ENCODE measurements at places on chromosomes 2 and 18. TPM values are rescaled to one million over a fixed set of nuclear protein-coding genes. Genes with fewer than 3 reads are reported as not detected.

TRIM43 gene
- not detected for polyA plus RNA-seq

MC5R gene
- not detected for polyA plus RNA-seq

SLC9A4 gene
- 10.3 TPM for polyA plus RNA-seq

ANKRD30B gene
- polyA plus RNA-seq = not detected

IGFBP5 gene
- polyA plus RNA-seq = 362 TPM

TGFA gene
- polyA plus RNA-seq = 8.3 TPM

ATP9B gene
- polyA plus RNA-seq = 10.0 TPM

KCTD1 gene
- 48.5 TPM for polyA plus RNA-seq

CCDC150 gene
- polyA plus RNA-seq = 7.3 TPM

RTTN gene
- polyA plus RNA-seq = 6.3 TPM

FAM237A gene
- polyA plus RNA-seq = not detected

PARD3B gene
- polyA plus RNA-seq = 5.3 TPM

SH3RF3 gene
- 1.7 TPM for polyA plus RNA-seq

MYCN gene
- polyA plus RNA-seq = 2.2 TPM

CRYGD gene
- polyA plus RNA-seq = not detected

LRRFIP1 gene
- polyA plus RNA-seq = 39.1 TPM

TOGARAM2 gene
- polyA plus RNA-seq = 1.4 TPM

CPLX4 gene
- polyA plus RNA-seq = not detected

HOXD3 gene
- 16.9 TPM for polyA plus RNA-seq

ANKRD53 gene
- 2.1 TPM for polyA plus RNA-seq

GPR39 gene
- 4.9 TPM for polyA plus RNA-seq

MXD1 gene
- polyA plus RNA-seq = 4.9 TPM

HADHA gene
- 171 TPM for polyA plus RNA-seq

PLB1 gene
- 0.95 TPM for polyA plus RNA-seq

SERPINB11 gene
- polyA plus RNA-seq = not detected

PGAP1 gene
- polyA plus RNA-seq = 1.9 TPM

SERPINB5 gene
- not detected for polyA plus RNA-seq

MRO gene
- 6.9 TPM for polyA plus RNA-seq

MAPRE2 gene
- 15.2 TPM for polyA plus RNA-seq

NRBP1 gene
- 56.5 TPM for polyA plus RNA-seq

ALLC gene
- 1.3 TPM for polyA plus RNA-seq

SPAST gene
- 3.8 TPM for polyA plus RNA-seq

TBR1 gene
- not detected for polyA plus RNA-seq

ST6GAL2 gene
- polyA plus RNA-seq = 0.22 TPM

SP9 gene
- not detected for polyA plus RNA-seq

RIT2 gene
- not detected for polyA plus RNA-seq

KANSL1L gene
- 11.6 TPM for polyA plus RNA-seq

ERCC3 gene
- polyA plus RNA-seq = 23.5 TPM

FSIP2 gene
- polyA plus RNA-seq = 0.22 TPM

RASGRP3 gene
- polyA plus RNA-seq = 7.8 TPM

IL36A gene
- not detected for polyA plus RNA-seq

HOXD13 gene
- not detected for polyA plus RNA-seq
